Endothelial cell of umbilical vein (primary cell): ENCODE measurements at places on chromosomes 5 and 9. TPM values are rescaled to one million over a fixed set of nuclear protein-coding genes. Genes with fewer than 3 reads are reported as not detected.

- peaks cover 2% of the 10 kb centered on the region for H3K4me1 ChIP-seq
- H3K27me3 ChIP-seq, result no peaks in the 10 kb centered on the region
- H3K27ac ChIP-seq, result no peak overlapping the region
- no peak for DNase-seq
- H3K4me3 ChIP-seq, result no peak overlapping the region
Observed at GRCh38 chr5:75622564-75622963, 11.3 kb downstream of the ANKDD1B start.

GRCh38 chr5:16952968-16953671 is 17.0 kb upstream of the MYO10 start:
- peaks cover 8% of the 10 kb centered on the region for H3K4me1 ChIP-seq
- no peak for DNase-seq
- H3K27me3 ChIP-seq, result no peaks in the 10 kb centered on the region
- no peak overlapping the region for H3K4me3 ChIP-seq

- no peak for DNase-seq
- H3K36me3 ChIP-seq, result peaks cover 5% of the 10 kb centered on the region
- H3K27ac ChIP-seq, result no peak overlapping the region
- peaks cover 9% of the 10 kb centered on the region for H3K4me1 ChIP-seq
- H3K4me3 ChIP-seq, result no peak overlapping the region
Observed at GRCh38 chr9:135858491-135859185, 48.7 kb downstream of the CAMSAP1 start.

- no peaks in the 10 kb centered on the region for H3K27me3 ChIP-seq
- DNase-seq, result no peak
- H3K4me3 ChIP-seq, result no peak overlapping the region
- no peaks in the 10 kb centered on the region for H3K4me1 ChIP-seq
Observed at GRCh38 chr5:57191163-57191562, 17.3 kb downstream of the GPBP1 start.

- H3K4me3 ChIP-seq, result no peak overlapping the region
- DNase-seq, result no peak
- H3K4me1 ChIP-seq, result no peaks in the 10 kb centered on the region
- no peaks in the 10 kb centered on the region for H3K36me3 ChIP-seq
Observed at GRCh38 chr5:9350301-9350797, 195.5 kb downstream of the SEMA5A start.

The ARRDC3 gene
- total RNA-seq, result 35.3 and 43.1 TPM in 2 replicates
